ENCODE measurements at places on chromosomes 13 and 19.
A peak's percentile ranks its signal among the peaks of the same experiment; 100 is the strongest.

- no peak for DNase-seq
Observed at GRCh38 chr19:37986048-37986750, 79.2 kb downstream of the SIPA1L3 start.

GRCh38 chr19:55687281-55688201, 12.5 kb downstream of the EPN1 start:
- no peak for DNase-seq

GRCh38 chr19:36215276-36216123, 594 bp downstream of the ZNF146 start:
- peak; percentile 2 for DNase-seq

DNA sequence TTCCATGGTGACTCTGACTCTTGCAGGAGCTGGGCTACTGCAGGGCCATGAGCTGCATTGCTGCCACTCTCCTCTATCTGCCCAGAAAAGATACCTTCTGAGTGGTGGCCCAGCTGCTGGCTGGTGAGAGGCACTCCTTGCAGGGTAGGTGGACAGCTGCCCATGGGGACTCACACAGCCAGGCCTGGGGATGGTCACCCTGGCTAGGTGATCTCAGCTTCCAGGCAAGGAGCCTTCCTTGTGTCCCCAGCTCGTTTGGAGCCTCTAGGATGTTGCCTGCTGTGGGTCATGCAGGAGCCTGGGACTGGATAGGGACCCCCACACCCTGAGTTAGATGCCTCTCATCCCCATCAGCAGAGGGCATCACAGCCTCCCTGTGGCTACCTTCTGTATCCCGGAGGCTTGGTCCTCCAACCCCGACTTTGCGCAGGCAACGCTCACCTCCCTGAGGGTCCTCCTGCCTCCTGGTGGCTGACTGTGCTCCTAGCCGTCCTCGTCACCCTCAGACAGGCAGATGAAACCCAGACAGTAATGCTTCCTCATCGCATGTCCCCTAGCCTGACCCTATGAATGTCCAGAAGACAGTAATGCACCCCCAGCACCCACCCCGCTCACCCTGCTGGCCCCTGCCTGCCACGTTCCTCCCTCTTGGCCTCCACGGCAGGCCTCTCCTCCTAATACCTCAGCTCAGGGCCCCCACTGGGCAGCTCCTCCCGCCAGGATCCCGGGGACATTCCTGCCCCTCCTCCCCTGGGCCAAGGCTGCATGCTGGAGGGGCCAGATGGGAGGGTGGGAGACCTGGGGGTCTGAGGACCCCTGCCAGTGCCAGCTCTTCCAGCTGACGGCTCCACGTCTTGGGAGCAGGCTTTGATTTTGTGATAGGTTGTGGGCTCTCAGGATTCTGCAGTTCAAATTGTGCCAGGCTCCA, 13.6 kb upstream of the ZNF14 start:
- DNase-seq, result no peak

GRCh38 chr13:42804244-42804874, 23.0 kb downstream of the FAM216B start:
- no peak for DNase-seq

- no peak for DNase-seq
Observed at GRCh38 chr13:35906636-35907035, 224.5 kb downstream of the DCLK1 start.

GRCh38 chr19:12047868-12048267, 4.9 kb downstream of the ZNF878 start:
- DNase-seq, result no peak

DNA sequence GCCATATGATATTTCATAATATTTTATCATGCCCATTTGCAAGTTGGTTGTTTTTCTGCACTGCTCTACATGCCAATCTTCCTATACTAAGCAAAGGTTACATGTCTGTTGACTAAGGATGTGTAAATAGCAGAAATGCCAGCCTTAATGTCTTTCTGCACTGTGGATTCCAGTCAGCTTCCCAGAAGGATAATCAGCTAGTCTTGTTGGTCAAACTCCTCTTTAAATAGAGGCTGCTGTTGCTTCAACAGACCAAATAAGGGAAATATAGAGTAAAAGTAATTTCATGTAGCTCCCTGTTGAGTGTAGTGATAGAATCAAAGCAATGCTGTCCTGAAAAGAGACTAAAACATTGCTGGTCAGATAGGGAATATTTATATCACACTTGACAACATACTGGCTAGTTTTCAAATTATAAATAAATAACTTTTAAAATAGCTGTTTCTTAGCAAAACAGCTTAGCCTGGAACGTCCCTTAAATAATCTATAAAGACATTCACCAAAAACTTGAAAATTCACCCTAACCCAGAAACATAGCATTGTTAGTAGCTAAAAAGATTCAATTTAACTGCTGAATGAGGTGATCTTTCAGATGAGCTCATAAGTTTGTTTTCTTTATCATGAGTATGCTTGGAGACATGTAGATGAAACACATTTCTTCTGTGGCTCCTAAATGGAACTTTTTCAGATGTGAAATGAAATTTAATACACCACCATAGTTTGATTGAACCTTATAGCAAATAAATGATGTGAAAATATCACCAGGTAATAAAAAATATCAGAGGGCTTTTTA, 56.6 kb downstream of the FRY start:
- no peak for DNase-seq

GRCh38 chr19:46972311-46972710, 47.3 kb upstream of the NPAS1 start:
- DNase-seq, result no peak

GRCh38 chr13:71374471-71375049, 492.4 kb downstream of the DACH1 start:
- no peak for DNase-seq

GRCh38 chr19:21335721-21336120, 6.5 kb upstream of the ZNF708 start:
- no peak for DNase-seq

DNA sequence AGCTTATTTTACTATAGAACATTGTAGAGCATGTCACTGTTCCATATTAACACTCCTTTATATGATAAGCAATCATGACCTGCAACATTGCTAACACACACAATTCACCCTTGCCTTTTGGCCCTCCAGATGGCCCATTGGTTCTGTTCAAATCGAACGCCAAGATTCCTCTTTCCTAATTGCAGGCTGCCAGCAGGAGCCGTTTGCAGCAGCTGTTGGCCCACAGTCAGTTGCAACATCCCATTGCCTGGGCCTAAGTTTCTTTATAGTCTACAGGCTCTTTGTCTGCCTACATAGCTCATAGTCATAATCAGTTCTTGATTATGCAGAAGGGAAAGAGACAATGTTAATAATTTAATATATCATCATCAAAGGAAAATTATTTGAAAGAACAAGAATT, 37.6 kb downstream of the KCTD12 start:
- DNase-seq, result no peak

DNA sequence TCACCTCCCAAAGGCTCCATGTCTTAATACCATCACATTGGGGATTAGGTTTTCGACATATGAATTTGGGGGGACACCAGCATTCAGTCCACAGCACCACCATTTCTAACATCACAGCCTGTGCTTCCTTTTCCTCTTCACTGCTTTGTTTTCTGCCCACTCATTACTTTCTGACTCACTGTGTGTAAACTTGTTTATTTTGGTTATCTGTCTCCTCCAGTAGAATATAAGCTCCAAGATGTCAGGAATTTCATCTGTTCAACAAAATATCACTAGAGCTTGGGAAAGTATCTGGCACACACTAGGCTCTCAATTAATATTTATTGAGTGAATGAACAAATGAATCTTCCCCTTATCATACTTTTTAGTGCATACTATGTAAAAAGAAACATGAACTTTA, 152.0 kb downstream of the NUFIP1 start:
- DNase-seq, result no peak

GRCh38 chr13:110815471-110816204, 99.2 kb downstream of the ANKRD10 start:
- no peak for DNase-seq

DNA sequence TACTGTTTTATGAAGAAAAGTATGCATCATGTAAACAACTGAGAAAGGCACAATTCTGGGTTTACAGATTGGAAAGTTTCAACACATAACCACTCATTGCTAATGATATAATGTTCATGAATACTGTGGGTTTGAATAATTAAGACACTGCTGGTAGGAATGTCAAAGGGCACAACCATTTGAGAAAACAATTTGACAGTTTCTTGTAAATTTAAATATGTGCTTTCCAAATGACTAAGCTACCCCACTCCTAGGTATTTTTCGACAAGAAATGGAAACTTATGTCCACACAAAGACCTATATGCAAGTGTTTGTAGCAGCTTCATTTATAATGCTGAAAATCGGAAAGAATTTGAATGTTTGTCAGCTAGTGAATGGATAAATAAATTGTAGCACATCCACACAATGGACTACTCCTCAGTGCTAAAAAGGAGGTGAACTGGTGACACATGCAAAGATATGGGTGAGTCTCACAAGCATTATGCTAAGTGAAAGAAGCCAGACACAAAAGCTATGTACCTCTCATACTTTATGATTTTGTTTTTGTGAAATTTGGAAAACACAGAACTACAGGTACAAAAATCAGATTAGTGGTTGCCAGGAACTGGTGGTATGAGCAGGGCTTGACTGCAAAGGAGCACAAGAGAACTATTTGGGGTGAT, 44.8 kb upstream of the FLT1 start:
- no peak for DNase-seq

GRCh38 chr19:39174558-39175544, 21.9 kb upstream of the NCCRP1 start:
- DNase-seq, result no peak

DNA sequence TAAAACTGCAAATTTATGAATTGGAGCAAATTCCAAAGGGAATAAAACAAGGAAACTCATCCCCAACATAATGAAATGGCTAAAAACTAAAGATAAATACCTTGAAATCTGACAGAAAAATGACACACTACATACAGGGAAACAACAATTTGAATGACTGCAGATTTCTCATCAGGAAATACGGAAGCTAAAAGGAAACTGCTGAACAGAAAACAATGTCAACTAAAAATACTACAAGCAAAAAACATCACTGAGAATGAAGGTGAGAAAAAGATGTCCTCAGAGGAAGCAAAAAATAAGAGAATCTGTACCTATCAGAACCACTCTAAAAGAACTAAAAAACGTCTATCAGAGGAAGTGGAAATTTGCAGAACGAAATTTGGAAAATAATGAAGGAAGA, 39.5 kb downstream of the ZSWIM9 start:
- no peak for DNase-seq

- DNase-seq, result peak; percentile 10
Observed at GRCh38 chr13:41130356-41130755, 2.2 kb downstream of the KBTBD6 start.

GRCh38 chr13:40941581-40941980, 77.5 kb downstream of the ELF1 start:
- no peak for DNase-seq

- DNase-seq, result no peak
Observed at GRCh38 chr13:79621902-79622301, 140.9 kb downstream of the NDFIP2 start.

DNA sequence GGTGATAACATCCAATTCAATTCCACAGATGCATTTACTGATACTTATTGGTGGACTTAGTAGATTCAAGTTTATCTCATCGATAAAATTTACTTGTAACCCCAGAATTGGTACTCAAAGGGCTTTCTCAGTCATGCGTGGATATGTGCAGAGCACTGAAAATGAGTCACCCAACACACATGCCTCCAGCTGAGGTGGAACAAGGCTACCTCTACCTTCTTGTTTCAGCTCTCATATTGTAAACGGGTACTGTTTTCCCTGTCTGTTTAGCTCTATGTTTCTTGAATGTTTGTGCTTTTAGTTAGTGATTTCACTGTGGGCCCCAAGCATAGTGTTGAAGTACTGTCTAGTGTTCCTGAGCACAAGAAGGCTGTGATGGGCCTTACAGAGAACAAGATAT, 1.5 kb downstream of the LRRC63 start:
- no peak for DNase-seq

DNA sequence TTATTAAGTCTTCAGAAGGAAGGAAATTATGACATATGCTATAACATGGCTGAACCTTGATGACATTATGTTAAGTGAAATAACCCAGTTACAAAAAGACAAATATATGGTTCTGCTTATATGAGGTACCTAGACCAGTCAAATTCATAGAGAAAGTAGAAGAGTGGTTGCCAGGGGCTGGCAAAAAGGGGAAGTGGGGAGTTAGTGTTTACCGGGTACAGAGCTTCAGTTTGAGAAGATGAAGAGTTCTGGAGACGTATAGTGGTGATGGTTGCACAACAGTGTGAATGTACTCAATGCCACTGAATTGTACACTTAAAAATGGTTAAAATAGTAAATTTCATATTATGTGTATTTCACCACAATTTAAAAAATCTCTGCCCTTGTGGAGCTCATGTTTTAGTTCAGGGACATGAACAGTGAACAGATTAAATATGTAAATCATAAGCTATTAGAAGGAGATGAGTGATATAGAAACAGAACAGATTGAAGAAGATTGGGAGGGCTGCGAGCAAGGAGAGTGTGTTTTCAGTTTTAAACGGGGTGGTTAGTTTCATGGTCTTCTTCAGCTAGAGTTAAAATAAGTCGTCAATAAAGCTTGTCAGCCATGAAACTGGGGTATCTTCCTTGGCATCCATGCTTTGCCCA, 355.2 kb downstream of the KCNRG start:
- DNase-seq, result peak; percentile 18

DNA sequence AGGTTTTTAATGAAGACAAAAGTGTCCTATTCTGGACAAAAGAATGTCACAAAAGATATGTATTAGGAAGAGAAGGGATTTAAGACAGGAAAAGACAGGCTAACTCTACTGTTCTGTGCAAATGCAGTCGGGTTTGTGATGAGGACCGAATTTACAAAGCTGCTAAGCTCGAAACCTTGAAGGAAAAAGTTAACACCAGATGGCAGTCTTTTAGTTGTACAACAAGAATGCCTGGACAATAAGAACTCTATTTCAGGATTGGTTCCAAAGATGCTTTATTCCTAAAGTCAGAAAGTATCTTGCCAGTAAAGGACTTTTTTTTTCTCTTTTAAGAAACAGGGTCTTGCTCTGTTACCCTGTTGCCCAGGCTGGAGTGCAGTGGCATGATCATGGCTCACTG, 51.1 kb downstream of the HS6ST3 start:
- no peak for DNase-seq

- DNase-seq, result no peak
Observed at GRCh38 chr13:103698000-103698399, 631.8 kb upstream of the SLC10A2 start.

- no peak for DNase-seq
Observed at GRCh38 chr19:29927944-29928625, 14.0 kb upstream of the URI1 start.

DNA sequence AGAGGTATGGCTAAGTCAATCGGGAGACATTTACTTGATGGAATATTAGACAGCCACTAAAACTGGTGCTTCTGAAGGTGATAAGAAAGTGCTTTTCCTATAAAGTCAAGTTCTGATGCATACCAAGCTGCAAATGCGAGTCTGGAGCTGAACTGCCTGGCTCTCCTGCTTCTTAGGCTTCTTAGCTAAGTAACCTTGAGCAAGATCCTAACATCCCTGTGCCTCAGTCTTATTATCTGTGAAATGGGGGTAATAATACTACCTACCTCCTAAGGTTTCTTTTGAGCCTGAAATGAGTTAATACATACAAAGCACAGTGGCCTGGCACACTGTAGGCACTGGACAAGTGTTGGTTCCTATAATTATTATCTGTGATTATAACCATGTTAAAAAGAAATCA, 64.5 kb downstream of the ZIC5 start:
- DNase-seq, result no peak

GRCh38 chr13:91196958-91197357, 150.5 kb upstream of the MIR17HG start:
- DNase-seq, result no peak
